ENCODE measurements at places on chromosomes 7 and 10. TPM values are rescaled to one million over a fixed set of nuclear protein-coding genes. Genes with fewer than 3 reads are reported as not detected.

- no peak for DNase-seq
Measured at GRCh38 chr7:100561491-100562194, 12.1 kb downstream of the SAP25 start.

DNA sequence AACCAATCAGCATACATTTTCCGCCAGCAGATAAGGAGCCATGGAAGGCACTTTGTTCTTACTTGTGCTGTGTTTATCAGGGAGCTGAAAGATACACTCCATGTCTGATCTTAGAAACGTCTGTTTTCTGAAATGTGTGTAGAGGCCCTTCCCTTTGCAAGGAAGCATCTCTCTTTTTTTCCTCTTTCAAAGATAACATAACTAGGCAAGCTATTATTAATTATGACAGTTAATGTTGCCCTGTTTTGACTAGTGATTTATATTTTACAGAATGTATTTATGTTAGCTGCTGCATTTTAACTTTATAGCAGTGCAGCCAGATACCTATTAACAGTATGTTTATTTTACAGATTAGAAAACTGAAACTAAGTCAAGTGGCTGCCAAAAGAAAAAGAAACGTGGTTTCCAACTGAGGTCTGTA is 683.2 kb upstream of the IGFBP3 start:
- no peak for DNase-seq

- DNase-seq: no peak
Measured at GRCh38 chr7:1562597-1563051, 6.6 kb upstream of the TMEM184A start.

DNA sequence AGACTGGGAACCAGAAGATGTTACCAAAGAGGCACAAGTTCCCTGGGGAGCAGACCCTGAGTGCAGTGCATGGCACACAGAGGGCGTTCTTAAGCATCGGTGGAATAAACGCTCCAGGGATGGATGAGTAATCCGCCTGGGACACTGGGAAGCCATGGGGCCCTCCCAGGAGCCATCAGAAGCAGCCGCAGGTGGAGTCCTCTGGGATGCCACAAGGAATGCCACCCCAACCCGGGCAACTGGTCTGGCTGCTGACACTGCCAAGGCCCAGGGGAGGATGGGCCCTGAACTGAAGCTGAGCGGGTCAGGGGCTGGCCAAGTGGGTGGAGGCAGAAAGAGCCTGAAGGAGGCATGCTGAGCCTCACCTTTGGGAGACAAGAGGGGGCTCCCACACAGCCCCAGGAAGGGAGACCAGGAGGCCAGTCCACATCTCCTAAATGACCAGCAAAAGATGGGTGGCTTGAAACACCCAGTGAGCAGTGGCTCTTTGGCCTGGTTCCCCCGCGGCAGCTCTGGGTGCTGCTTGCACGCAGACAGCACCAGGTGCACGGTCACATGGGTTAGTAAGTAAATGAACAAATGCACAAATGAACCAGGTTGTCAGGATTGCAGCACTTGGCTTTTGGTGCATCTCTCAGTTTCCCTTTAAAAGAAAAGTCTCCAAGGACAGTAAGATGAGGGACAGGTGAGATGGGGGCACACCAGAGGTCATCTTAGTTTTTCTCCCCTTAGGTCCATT is 141.3 kb upstream of the ZMIZ1 start:
- no peak for DNase-seq

Gene DRGX
- not detected for polyA plus RNA-seq

DNA sequence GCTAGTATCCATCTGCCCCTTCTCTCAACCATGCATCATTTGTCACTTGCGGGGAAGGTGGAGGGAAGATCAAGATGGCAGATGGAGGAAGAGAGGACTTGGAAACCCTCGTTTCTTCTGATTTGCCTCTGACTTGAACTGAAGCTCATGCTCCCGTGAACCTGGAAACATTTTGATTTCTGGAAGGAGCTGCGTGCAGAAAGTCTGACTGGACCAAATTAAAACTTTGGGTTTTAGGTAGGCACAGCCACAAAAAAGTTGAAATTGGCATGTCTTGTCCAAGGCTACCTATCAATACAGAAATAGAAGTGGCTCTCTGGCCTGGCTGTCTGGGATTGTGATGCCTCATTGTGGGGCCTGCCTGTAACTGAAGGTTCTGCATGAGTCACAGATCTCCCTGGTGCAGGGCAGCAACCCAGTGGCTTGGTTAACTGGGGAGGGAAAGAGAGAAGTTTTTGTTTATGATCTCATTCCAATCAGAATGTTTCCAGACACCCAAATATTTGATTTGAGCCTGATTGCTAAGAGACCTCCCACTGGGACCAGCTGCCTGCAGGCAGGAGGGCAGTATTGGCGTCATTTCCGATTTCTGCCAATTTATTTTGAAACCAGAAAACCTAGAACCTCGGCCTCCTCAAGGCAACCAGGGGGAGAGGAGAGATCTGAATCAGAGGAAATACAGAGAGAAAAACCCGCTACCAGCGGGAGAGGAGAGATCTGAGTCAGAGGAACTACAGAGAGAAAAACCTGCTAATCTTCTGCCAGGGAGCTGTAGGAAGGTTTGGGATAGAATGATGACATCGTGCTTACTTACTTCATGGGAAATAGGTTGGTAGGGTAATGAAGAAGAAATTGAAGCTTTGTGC is 363.6 kb downstream of the ANKRD30A start:
- no peak for DNase-seq

Gene HYAL4
- polyA plus RNA-seq: 0.10 TPM

DNA sequence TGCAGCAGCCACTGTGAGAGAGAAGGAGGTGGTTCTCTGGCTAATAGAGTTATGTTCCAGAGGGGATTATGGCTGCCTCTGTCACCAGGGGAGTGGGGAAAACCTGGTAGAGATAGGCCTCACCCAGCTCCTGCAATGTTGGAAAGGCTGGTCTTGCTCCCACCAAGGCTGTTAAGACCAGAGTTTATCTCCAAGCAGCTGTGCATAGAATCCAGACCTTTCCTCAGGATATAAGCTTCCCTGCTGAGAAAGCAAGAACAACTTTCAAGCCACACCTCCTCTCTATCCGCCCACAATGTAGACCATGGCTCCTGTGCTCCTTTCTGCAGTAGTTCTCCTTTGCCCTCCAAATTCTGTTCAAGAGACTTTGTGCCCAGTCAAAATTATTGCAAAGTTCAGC is 1375.4 kb downstream of the REEP3 start:
- no peak for DNase-seq

Gene SND1
- 137 TPM for polyA plus RNA-seq

- DNase-seq: no peak
Measured at GRCh38 chr10:103382769-103383168, 13.5 kb downstream of the ATP5MK start.

DNA sequence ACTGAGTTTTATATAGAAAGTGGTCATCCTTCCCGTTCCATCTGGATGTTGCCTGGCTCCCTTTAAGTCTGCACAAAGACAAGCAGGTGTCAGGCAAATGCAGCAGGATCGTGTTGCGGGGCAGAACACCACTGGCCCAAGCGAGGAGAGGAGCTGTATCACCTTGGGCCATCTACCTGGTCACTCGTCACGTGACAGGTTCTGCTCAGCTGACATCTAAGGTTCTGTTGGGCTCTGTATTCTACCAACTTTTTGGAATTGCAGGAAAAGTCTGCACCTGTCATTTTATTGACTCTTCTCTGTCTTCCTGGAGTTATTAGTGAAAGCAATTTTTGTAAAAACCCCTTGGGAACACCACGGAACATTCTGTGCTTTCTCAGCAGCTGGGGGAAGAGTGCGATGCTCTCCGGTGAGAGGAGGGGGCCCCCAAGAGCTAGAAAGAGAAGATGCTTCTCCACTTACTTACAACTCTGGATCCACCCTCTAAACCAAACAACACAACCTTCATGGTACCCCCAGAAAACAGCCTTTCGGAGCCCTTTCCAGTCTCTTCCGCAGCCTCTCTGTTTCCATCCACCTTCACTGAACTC is 83.4 kb upstream of the NMT2 start:
- no peak for DNase-seq

GRCh38 chr10:56316603-56317002 is 44.5 kb downstream of the ZWINT start:
- no peak for DNase-seq

GRCh38 chr10:119253433-119254174 is 46.2 kb downstream of the GRK5 start:
- DNase-seq: peak; percentile 74

- no peak for DNase-seq
Measured at GRCh38 chr7:6172910-6173295, 99.5 kb downstream of the CYTH3 start.

Gene HPS6
- polyA plus RNA-seq: 12.4 TPM

Gene CCDC172
- polyA plus RNA-seq: not detected

Gene MRPS24
- 102 TPM for polyA plus RNA-seq

- DNase-seq: no peak
Measured at GRCh38 chr10:86876748-86877147, 80.7 kb downstream of the MMRN2 start.

Gene CALHM3
- polyA plus RNA-seq: not detected

Gene MYO1G
- polyA plus RNA-seq: 0.62 TPM

DNA sequence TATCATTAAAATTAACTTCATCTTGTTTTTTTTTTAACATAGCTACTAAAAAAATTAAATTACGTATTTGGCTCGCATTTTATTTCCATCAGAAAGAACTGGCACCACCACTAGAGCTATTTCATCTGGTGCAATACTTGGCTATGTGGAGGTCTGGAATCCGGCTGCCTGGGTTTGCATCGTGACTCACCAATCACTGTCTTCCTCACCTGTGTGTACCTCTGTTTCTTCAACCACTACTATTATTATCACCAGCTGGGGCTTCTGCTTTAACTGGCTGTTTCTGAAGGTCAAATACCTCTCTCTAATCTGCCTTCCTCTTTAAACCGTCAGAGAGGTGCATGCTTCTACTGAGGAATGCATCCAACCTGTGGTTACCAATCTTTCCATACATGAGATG is 6.5 kb downstream of the WDR91 start:
- DNase-seq: no peak
